Right renal cortex interstitium (tissue), 3 donors: ENCODE measurements at places on chromosomes 5 and 9. TPM values are rescaled to one million over a fixed set of nuclear protein-coding genes. Genes with fewer than 3 reads are reported as not detected.

GRCh38 chr9:109087795-109088194, 32.0 kb downstream of the TMEM245 start:
- no peak for DNase-seq

DNA sequence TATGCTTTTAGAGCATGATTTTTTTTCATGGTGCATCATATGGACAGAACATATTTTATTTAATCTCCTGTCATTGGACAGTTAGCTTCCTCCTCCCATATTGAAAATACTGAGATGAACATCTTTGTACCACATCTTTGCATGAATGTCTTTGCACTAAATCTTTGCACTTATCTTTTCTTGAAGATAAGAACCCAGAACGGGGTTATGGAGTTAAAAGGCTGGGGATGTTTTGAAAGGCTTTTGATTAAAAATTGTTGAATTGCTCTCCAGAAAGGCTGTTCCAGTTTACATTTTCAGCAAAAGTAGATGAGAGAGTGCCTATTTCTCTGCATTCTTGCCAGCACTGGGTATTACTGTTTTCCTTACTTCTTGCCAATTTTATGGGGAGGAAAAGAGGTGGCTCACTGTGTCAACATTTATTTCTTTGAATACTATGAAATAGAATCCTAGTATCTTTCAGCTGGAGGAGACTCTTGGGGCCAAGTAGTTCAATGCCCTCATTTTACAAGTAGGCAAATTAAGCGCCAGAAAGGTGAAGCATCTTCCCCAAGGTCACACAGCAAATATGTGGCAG, 7.2 kb downstream of the NCS1 start:
- no peak for DNase-seq

DNA sequence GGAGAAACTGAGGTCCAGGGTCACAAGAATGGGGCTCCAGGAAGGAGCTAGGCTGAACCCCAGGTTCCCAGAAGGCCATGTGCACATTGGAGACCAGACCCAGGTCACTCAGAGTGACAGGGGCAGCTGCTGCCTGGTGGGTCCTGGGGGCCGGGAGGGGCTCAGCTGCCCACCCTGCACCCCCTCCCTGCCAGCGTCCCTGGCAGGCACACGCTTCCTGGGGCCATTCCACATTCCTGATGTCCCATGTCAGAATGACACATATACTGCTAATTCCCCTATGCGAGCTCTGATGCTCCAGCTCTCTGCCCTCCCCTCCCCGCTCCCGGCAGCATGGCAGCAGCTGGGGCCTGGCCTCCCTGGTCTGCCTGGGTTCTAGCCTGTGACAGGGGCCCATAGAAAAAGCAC, 14.0 kb downstream of the FGFR4 start:
- DNase-seq, result no peak

DNA sequence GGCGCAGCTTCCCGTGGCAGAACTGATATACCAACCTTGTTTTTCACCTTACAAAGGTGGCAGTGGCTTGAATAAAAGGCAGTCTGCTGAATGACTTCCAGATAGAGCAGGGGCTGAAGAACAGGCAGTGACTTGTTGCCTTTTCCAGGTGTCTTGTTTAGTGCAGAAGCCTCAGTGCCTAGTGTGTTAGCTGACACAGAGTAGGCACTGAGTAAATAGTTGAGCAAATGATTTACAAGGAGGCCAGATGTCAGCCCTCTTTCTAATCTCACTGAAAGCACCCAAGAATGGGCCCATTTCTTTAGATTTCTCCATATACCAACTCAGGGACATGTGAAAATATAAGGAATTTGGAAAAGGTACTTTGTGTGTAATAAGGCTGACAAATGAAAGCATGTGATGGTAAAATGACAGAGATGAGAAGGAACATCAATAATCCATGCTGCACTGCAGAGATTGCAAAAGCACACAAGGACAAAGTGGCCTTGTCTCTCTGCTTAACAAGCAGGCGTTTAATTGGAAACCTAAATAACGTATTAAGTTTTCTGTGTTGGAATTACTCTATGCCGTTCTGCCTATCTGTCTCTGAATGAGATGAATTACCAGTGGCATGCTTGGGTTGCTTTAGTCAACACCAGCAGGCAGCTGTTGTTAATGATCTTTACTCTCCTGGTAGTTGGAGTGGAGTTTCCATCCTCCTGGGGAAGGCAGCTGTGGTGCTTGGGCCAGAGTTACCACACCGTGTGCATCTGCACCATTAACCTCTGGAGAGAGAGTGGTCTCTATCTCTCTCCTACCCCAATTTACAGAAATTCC, 360.1 kb upstream of the C9orf72 start:
- no peak for DNase-seq

- no peak for DNase-seq
Observed at GRCh38 chr9:91972076-91972626, 22.1 kb upstream of the ROR2 start.

DNA sequence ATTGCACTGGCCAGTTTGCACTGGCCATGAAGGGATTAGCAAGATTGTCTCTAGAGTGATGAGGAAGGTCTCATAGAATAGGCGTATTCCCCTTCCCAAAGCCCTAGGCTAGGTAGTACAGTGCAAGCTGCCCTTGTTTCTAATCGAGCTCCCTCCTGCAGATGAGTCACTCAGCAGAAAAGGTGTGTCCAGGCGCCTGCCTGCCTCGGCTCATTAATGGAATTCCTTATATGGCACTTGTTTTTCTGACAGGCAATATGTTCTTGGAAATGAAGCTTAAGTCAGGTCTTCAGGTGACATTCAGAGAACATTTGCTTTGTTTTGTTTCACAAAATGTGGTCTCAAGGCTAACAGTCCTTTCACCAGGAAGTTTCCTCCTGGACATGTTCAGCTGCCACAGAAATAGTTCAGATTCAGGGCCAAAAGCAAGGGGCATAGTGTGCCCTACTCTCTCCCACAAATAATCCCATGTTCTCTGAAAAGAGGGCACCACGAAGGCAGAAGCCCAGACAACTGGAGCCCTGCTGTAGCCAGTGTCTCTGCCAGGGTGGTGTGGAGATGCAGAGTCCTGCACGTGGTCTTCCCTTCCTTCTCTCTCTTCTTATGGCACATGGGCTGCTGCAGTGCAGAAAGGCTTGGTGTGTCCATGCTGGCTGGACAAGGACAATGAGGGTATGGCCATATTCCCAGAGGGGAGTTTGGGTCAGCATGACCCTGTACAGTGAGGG, 281.1 kb upstream of the MAP3K1 start:
- no peak for DNase-seq

VCAN gene
- 304 TPM for polyA plus RNA-seq

GRCh38 chr9:87193925-87194868, 246.9 kb upstream of the GAS1 start:
- no peak for DNase-seq

ABO gene
- 6.8 TPM for polyA plus RNA-seq

- DNase-seq, result no peak
Observed at GRCh38 chr5:92364986-92365550, 982.0 kb upstream of the ARRDC3 start.

ESM1 gene
- 13.3 TPM for polyA plus RNA-seq

GRCh38 chr9:94014066-94014654, 59.0 kb upstream of the BARX1 start:
- DNase-seq, result no peak

DNA sequence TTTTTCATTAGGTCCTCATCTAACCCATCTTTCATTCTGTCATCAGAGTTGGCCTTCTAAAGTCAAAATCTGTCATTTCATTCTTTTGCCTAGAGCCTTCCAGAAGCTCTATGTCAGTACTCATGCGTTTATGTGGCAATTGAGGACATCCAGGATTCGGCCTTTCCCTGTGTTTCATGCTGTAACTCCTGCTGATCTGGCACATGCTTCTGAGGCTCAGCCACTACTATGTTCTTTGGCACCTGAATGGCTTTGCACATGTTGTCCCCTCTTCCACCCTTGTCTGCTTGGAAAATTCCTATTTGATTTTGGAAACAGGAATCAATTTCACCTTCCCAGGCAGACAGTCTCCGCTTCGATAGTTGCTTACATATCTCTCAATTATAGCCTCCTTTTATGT, 84.9 kb downstream of the GDNF start:
- no peak for DNase-seq

PCDHB16 gene
- polyA plus RNA-seq, result 3.6 TPM

DNA sequence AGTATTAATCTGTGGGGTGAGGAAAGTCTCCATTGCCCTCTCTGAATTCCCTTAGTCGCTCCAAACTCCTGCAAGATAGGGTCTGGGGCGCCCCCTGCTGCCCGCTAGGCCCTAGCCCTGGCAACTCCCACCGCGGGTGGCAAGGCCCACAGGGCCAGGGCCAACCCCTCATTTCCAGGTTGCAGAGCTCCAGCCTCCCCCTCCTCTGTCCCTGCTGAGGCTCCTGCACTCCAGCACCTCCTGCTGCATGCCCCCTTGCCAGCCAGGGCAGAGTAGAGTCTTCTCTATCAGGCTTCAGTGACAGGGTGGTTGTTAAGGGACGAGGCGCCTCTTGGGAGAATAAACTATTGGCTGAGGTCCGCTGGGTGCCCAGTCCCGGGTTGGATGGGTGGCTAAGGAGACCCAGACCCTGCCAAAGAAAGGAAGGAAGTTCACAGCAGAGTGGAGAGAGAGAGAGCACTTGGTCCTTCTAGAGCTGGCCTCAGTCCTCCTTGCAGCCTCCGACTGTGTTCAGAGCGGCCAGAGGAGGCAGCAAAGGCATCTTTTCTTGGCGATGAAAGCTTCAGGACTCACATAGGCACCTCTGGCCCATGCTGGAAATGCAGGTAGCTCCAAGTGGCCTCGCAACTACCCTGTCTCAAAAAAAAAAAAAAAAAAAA, 45.6 kb downstream of the SAR1B start:
- DNase-seq, result no peak

DNA sequence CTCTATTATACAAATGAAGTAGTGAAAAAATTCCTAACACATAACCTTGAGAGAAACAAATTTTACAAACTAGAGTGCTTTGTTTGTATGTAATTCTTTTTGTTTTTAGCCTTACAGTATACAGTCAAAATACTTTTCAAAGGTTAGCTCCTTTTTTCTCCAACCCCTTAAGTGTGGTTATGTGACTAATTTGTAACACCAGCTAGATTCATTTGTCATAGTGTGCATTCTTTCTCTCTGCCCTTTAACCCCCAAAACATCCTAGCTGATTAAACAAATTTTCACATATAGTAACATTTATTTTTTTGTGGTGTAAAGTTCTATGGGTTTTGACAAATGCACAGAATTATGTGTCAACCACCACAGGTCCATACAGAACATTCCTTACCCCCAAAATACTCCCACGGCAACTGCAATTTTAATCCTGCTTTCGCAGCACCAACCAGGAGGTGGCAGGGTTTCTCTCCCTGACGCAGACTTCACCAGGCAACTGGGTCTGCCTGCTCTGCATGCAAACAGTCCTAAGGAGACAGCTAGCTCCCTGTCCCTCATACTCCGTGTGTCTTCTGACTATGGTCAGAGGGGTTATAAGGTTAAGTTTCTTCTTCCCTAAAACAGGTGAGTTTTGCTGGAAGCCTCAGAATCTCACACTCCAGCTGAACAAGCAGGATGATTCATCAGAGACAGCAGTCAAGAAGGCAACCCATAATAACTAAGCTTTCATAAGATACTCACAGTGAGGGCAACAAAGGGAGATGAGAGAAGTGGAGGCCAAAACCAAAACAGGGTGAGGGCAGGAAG, 44.5 kb upstream of the NR5A1 start:
- DNase-seq, result peak; percentile 16

DNA sequence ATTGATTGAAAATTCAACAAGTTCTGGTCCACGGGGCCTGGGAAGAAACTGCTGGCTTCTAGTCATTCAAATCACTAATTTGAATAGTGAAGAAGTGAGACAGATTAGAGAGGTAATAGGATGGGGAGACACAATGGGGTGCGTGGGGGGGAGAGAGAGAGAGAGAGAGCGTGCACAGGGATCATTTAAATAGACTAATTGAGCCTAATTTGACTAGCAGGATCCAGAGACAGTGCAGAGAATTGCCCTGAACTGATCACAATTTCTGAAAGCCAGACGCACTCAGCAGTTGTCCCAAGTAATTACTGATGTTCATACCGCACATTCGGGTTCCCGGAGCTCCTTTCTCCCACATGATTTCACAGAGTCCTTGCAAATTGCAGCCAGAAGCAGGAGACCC, 50.3 kb upstream of the C5orf58 start:
- DNase-seq, result no peak

- DNase-seq, result no peak
Observed at GRCh38 chr5:60794691-60795090, 49.4 kb downstream of the ELOVL7 start.

- DNase-seq, result no peak
Observed at GRCh38 chr5:67221487-67222242, 25.1 kb upstream of the CD180 start.

GABRA6 gene
- polyA plus RNA-seq, result not detected

DNA sequence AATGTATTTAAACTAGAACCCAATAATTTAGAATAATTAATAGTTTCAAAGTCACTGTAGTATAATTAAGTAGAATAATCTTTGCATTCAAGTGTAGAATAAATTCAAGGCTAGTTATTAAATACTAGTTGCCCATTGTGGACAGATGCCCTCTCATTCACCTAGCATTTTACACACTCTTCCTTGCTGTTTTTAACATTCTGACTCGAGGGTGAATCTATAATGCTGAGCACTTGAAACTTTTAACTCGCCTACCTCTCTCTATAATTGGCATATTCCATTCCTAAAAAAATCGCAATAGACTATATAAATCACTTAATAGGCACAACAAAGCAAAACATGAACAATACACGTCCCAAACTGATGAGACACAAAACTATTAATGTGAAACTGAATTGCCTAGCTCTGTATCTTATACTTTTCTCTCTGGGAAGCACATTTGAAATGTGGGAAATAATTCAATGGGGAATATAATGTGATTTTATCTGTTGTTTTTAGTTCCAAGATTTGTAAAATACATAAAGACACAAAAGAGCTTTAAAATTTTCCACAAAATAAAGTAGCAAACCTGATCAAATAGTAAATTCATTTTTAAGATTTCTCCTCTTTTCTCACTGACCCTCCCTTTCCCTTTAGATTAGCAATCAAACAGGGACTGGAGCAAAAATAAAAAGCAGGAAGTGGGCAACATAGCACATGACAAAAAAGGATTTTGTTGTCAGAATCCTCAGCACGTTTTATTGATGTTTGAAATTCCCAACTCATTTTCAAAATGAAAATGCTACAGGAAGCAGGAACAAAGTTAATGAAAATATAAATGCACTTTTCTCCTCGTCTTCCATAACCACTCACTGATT, 295.6 kb downstream of the PDE4D start:
- no peak for DNase-seq

DNA sequence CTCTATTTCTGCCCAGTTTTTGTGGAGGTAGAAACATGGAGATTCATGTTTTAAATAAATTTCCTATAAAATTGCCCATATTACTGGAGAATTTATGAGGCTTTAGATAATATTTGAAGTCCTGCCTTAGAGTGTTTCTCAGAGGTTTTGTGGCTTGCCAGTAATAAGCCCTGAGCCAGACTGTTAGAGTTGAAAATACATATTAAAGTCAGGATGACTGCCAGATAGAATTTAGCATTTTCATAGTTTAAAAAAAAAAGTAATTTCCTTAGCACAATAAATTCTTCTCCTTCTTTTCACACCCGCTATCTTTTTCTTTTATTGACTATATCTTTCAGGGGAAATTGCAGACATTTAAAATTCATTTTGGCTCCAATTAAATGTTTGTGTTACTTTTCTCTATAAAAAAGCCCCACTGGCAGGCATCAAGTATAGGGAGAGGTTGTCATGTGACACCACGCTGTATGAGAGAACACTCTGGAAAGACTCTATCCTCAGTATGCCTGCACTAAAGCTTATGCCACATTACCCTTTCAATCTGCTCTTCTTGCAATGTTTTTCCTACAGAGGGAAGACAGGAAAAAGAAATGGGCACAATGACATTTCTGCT, 135.2 kb downstream of the MPDZ start:
- no peak for DNase-seq

- DNase-seq, result no peak
Observed at GRCh38 chr5:73558950-73559349, 6.5 kb downstream of the ANKRA2 start.
